Psoas muscle (tissue), 8 donors: ENCODE measurements at places on chromosomes 1 and 21. TPM values are rescaled to one million over a fixed set of nuclear protein-coding genes. Genes with fewer than 3 reads are reported as not detected.

LEMD1 gene
- total RNA-seq, result not detected

SHE gene
- 5.6 TPM for total RNA-seq

GPR25 gene
- total RNA-seq, result not detected

ZBTB8B gene
- not detected for total RNA-seq

HMGN2 gene
- 120 TPM for total RNA-seq

SLC9C2 gene
- total RNA-seq, result not detected

NRIP1 gene
- 65.2 TPM for total RNA-seq

UBE2U gene
- not detected for total RNA-seq

IFI44L gene
- total RNA-seq, result 2.5 TPM

SELP gene
- 1.3 TPM for total RNA-seq

TEX38 gene
- not detected for total RNA-seq

ZNF695 gene
- total RNA-seq, result not detected

TNFRSF9 gene
- total RNA-seq, result not detected

RIPPLY3 gene
- not detected for total RNA-seq

DNA sequence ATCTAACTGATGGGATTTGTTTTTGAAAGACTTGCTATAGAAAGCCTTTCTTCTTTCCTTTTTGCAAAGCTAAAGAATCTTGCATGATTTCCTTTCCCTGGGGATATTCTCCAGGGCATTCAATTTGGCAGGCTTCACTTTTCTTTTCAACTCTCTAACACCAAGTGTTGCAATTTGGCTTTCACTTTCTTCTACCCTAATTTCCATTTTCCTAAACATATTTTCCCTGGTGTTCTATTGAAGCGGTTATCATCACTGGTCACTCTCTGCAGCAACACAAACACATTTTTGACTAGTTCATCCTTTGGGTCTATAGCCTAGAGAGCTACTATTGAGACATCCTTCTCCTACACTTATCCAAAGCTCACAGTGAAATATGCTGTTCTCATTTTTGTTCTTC is 424.5 kb downstream of the NEGR1 start:
- DNase-seq, result no peak

DNA sequence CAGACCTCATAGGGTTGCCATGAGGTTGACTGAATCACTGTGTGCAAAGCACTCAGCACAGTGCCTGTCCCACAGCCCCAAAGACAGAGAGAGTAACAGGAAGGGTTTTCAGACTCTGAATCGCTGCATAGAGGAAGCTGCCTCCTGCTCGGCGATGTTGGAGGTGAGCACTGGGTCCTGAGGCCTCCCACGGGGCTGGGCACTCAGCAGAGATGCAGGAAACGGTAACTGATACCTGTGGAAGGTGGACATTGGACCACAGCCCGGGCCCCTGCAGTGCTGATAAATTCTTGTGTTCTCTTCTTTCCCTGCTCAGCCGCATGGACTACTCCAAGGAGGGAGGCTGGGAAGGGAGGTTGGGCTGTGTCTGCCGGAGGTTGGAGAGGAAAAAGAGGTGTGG is 389.7 kb downstream of the PTPRU start:
- no peak for DNase-seq

- DNase-seq, result no peak
These were observed 25.8 kb upstream of the VPS26C start for GRCh38 chr21:37292941-37293340.

DNA sequence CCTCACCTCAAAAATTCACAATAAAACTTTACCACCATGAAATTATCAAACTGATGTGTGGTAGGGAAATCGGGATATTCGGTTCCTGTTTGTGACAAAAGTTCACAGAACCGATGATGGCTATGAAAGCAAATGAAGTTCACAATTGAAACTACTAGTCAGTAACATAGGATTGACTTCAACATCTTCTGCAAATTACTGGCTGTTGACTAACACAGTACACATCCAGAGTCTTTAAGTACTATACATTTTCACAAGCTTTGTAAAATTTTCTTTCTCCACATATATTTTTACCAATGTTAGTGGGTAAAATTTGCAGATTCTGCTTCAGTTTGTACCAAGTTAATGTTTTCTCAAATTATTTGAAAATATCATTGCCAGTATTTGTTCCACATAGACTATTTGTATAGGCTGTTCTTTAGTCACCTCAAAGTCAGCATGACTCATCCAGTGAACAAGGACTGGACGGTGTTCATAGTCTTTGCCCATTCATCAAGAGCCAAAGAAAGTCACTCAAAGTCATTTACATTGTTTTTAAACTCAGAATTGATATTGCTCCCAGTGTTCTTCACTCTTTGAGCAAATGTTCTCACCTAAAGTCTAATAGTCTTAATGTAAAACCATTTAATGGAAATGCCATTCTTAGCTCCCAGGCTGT is 213.4 kb downstream of the USP25 start:
- no peak for DNase-seq

DNA sequence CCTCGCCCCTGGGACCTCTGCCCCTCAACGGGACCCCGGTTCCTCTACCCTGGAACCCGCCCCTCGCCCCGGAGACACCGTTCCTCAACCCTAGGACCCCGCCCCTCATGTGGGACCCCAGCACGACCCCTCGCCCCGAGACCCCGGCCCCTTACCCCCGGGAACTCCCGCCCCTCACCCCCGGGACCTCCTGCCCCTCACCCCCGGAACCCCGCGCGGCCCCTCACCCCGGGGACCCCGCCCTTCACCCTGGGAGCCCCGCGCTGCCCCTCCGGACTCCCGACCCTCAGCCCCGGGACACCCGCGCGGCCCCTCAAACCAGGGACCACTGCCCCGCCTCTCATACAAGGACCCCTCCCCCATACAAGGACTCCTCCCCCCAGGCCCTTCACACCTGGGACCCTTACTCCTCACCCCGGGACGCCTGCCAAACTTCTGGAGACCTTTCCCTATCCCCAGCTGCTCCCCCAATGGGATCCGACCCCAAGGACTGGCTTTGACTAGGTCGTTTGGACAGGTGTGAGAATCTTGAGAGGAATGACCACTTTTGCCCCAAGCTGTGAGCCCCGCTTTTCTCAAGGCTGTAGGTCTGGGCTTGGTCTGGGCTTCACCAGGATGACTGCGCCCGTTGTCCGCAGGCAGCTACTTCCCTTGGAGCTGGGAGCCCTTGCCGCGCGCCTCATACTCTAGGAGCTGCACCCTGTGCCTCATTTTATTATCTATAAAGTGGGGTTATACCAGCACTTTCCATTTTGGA is 843 bp downstream of the DIP2A start:
- peak; percentile 45 for DNase-seq

DNA sequence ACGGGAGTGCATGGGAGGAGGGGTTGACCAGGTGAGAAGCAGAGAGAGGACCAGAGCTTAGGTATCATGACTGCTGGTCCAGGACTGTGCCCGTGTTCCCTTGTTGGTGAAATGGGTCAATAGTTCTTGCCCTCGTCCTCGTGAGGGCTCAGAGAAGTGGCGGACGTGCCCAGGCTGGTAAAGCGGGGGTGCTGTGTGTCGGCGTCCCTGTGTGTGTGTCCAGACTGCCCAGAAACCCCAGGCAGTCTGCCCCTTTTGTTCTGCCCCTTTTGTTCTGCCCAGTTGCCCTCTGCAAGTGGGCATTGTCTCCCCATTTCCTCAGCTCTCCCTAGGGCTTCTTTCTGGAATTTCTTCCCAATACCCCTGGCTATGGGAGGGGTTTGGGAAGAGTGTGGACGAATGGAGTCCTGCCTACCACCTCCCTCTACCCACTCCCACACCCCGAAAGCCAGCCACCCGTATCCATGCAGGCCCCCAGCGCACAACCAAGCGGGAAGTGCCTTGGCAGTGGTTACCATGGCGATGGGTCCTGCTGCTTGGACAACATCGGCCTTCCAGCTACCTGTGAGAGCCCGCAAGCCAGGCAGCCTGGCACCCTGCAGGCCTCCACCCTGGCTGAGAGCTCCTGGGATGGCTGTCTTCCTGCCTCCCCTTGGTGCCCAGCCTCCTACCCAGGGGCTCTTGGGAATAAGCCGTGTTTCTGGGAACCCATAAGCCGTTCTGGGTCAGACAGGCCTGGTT is 34.7 kb downstream of the ACOT11 start:
- DNase-seq, result no peak

DNA sequence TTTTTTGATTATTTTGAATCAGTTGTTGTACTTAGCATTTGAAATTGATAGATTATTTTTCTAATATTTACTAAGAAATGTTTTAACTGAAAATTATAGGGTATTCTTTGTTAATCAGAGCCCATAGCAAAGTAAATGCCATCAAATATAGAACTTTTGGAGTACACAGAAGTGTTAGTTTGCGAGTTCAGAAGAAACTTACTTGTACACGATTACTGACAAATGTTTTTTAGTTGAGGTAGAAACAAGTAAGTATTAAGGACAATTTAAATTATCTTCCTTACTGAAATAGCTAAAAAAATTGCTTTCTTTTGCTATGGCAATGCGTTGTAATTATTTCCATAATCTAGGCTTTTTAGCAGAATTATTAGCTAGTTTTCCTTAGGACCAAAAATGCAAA is 692.2 kb downstream of the USP25 start:
- DNase-seq, result no peak

GRCh38 chr1:53641481-53642214 is 97.3 kb downstream of the GLIS1 start:
- DNase-seq, result no peak

GRCh38 chr1:162488219-162488618 is 9.4 kb upstream of the UHMK1 start:
- DNase-seq, result no peak

DNA sequence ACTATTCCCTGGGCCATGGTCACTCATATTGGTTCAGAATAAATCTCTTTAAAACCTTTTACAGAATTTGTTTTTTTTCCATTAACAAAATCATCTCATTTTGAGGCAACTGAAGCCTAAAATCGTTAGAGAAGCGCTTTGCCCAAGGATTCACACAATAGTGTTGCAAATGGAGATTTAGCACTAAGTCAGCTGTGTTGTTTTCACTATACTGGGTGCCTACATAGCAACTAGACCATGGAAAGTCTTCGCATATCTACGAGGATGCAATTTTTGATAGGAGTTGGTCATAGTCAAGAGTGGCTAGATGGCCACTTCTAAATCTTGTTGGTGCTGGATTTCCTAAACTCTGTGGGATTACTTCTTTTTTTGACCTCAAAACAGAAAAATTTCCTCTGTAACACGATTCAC is 530 bp upstream of the TIPRL start:
- DNase-seq, result no peak

DNA sequence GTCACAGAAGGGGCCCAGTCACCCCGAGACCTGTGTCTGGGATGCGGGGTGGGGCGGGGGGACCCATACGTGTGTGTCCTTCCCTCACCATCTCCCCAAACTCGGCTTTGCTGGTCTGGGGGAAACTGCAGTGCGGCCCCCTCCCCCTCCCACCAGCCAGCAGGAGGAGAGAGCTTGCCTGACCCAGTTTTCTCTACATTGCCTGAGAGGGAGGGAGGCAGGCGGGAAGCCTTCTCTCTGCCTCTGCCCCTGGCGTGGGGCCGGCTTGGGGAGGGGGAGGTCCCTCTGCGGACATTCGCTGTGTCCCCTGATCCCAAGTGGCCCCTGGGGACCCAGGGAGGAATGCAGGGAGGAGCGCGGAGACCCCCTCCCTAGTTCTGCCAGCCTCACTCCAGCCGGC is 3.9 kb downstream of the EPHA8 start:
- no peak for DNase-seq

DNA sequence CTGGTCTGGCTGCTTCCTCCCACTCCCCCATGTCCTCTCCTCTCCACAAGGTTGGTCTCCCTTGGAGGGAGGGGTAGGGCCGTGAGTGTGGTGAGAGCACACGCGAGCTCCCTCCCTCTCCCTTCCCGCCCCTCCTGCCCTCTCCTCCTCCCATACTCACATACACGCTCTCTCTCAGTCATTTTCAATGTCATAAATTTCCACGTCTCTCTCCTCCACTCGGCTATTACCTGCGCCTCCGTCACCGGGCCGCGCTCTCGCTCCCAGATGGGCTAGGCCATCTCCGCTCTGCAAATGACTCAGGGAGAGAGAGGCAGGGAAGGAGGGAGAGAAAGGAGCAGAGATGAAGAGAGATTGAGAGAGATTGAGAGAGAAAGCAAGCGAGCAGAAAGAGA is 36.7 kb upstream of the DMBX1 start:
- DNase-seq, result no peak

GRCh38 chr1:197948926-197949899 is 32.0 kb downstream of the LHX9 start:
- DNase-seq, result no peak

DNA sequence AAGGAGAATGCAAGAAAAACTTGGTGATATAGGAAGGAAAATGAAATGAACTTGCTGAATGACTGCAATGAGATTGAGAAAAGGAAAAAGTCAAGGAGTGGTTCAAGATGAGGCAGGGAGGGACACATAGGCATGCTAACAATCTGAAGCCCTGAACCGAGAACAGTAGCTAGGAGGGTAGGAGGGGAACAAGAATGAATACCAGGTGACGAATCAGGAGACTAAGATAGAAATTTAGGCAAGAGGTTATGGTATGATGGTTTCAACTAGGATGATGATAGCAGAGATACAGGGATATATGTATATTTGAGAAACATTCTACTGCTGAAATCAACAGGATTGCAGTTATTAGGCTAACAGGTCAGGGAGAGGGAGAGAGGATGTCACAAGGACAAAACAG is 44.1 kb downstream of the SMYD3 start:
- DNase-seq, result no peak

GRCh38 chr1:235460770-235461169 is 43.5 kb downstream of the B3GALNT2 start:
- no peak for DNase-seq
